ENCODE measurements at places on chromosomes 7 and 10.

- peaks cover 21% of the 10 kb centered on the region for H3K27me3 ChIP-seq
- no peak overlapping the region for H3K4me3 ChIP-seq
- H3K27ac ChIP-seq = no peak overlapping the region
- H3K36me3 ChIP-seq = no peaks in the 10 kb centered on the region
Measured at GRCh38 chr7:120864141-120864900, 6.4 kb upstream of the TSPAN12 start.

DNA sequence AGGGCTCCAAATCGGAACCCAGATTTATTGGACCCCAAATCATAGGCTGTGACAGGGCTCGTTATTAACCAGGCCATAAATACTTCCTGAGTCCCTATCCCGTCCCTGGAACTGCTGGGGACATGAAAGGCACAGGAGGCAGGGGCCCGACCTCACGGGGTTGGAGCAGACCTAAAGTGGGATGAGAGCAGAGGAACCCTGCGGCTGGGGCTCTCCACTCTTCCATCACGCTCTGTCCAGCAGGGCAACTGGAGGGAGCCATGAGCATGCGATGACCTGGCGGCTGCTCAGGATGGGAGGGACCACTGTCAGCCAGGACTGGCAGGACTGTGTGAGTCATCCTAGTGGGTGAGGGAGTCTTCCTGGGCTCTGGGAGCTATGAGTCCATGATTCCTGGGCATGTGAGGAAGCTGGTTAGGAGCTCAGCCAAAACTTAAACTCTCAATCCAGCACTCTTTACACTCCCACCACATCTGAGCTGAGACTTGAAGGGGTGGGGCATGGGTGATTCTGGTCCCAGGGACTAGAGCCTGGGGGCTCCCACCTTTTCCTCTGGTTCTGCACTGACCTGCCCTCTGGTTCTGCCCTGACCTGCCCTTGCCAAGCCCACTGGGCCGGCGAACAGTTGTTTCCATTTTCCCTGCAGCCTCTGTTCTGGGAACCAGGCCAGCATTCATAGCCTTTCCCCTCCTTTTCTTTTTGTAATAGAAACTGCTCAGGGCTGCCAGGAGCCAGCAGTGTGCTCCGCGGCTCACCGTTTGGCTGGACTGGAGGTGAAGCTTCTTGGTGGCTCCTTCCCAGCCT is 47.1 kb downstream of the SYPL1 start:
- DNase-seq = no peak
- no peaks in the 10 kb centered on the region for H3K36me3 ChIP-seq
- H3K4me1 ChIP-seq = peaks cover 7% of the 10 kb centered on the region
- H3K27ac ChIP-seq = no peak overlapping the region
- no peak overlapping the region for H3K4me3 ChIP-seq

DNA sequence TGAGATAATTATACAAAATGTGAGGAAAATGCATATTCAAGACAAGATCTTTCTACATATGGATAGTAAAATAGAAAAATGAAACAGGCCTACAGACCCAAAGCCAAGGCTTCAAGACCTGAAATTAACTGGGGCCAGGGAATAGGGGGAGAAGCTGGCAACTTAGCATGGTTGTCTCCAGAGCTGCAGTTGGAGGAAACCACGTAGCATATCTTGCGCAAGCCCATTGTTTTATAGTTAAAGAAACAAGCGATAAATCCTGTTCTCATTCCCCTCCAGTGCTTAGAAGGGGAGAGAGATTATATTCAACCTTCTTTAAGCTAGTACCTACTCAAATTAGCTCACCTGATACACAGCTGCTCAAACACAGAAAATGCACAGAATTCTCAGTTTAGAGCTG is 197.1 kb downstream of the SORCS1 start:
- DNase-seq = no peak
- H3K27me3 ChIP-seq = peaks cover 6% of the 10 kb centered on the region
- H3K4me1 ChIP-seq = no peaks in the 10 kb centered on the region
- no peaks in the 10 kb centered on the region for H3K36me3 ChIP-seq
- H3K27ac ChIP-seq = no peak overlapping the region

GRCh38 chr10:9853405-9854355 is 1164.0 kb upstream of the CELF2 start:
- DNase-seq = no peak
- no peaks in the 10 kb centered on the region for H3K27me3 ChIP-seq
- peaks cover 4% of the 10 kb centered on the region for H3K36me3 ChIP-seq
- no peaks in the 10 kb centered on the region for H3K4me1 ChIP-seq
- no peak overlapping the region for H3K27ac ChIP-seq

DNA sequence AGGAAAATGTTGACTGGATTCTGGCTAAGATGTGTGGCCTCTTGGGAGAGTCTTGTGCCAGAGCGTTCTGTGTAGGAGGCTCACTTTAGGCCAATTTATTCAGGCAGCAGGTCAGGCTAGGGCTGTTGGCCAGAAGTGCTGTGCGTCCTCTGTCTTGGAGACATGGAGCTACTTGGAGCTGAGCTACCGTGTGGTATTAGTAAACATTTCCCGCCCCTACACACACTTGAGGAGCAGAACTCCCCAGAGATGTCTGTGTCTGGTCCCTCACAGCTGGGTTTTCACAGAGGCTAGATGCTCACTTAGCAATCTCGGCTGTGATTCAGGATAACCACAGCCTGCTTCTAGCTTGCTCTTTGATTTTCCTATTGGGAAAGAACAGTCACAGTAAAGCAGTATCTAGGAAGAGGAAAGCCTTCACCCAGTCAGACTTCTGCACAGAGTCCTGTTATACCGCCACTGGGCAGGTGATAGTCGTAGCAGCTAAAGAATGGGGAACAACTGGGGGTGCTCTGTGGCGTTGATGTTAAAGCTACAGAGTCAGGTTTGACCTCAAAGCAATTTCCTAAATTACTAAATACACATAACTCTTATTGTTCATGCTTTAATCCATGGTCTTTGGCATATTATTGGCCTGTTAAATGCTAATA is 86.7 kb downstream of the MDFIC start:
- peak overlapping the region; percentile 58 for H3K4me3 ChIP-seq
- H3K4me1 ChIP-seq = peaks cover 70% of the 10 kb centered on the region
- peaks cover 21% of the 10 kb centered on the region for H3K36me3 ChIP-seq
- no peak for DNase-seq
- peak overlapping the region; percentile 87 for H3K27ac ChIP-seq
- no peaks in the 10 kb centered on the region for H3K27me3 ChIP-seq

- peaks cover 10% of the 10 kb centered on the region for H3K36me3 ChIP-seq
- DNase-seq = no peak
- peaks cover 17% of the 10 kb centered on the region for H3K4me1 ChIP-seq
- no peaks in the 10 kb centered on the region for H3K27me3 ChIP-seq
- H3K27ac ChIP-seq = no peak overlapping the region
Measured at GRCh38 chr7:2833083-2833910, 10.8 kb downstream of the GNA12 start.

- H3K36me3 ChIP-seq = no peaks in the 10 kb centered on the region
- peaks cover 17% of the 10 kb centered on the region for H3K27me3 ChIP-seq
- no peak overlapping the region for H3K27ac ChIP-seq
- H3K4me1 ChIP-seq = peaks cover 5% of the 10 kb centered on the region
- H3K4me3 ChIP-seq = no peak overlapping the region
Measured at GRCh38 chr10:86361156-86362128, 5.2 kb downstream of the GRID1 start.

DNA sequence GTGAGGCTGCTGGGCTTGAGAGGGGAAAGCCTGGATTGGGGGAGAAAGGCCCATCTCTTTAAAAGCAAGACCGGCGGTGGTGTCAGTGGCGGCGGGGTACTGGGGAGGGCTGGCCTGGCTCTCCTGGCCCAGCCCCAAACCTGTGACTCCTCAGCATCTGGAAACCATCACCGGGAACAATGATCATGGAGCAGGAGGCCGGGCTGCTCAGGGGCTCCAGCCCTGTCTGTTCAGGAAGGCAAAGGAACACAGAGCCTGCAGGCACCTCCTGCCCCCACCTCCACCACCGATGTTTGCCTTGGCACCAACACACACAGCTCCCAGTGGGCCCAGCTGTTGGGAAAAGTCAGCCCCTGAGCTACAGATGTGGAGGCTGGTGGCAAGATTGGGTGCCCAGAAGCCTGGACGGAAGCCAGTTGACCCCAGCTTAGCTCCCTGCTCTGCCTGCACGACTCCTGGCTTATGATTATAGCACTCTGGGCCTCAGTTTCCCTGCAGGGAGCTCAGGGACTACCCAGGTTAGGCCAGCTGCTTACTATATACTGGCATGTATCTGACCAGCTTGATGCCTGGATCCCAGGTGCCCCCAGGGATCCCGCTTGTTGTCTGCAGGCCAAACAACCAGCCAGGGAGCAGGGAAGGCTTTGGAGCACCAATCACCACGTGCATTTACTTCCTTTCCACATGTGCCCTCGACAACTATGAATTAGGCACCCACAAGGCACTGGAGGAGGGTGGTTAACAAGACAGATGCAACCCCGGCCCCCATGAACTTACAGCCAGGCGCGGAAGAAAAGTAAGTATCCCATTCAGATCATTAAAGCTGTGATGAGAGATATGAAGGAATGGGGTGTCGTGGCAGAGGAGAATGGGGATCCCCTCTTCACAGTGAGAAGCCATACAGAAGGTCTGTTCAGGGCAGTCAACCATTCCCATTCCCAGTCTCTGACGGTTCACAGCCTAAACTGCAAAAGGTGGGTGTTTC is 37.3 kb downstream of the ZCCHC24 start:
- H3K27me3 ChIP-seq = no peaks in the 10 kb centered on the region
- peaks cover 4% of the 10 kb centered on the region for H3K4me1 ChIP-seq
- H3K36me3 ChIP-seq = no peaks in the 10 kb centered on the region
- H3K27ac ChIP-seq = no peak overlapping the region
- H3K4me3 ChIP-seq = no peak overlapping the region

DNA sequence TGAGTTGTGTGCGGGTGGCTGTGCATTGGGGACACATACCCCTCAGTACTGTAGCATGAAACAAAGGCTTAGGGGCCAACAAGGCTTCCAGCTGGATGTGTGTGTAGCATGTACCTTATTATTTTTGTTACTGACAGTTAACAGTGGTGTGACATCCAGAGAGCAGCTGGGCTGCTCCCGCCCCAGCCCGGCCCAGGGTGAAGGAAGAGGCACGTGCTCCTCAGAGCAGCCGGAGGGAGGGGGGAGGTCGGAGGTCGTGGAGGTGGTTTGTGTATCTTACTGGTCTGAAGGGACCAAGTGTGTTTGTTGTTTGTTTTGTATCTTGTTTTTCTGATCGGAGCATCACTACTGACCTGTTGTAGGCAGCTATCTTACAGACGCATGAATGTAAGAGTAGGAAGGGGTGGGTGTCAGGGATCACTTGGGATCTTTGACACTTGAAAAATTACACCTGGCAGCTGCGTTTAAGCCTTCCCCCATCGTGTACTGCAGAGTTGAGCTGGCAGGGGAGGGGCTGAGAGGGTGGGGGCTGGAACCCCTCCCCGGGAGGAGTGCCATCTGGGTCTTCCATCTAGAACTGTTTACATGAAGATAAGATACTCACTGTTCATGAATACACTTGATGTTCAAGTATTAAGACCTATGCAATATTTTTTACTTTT is 1.8 kb downstream of the DDIT4 start:
- peaks cover 52% of the 10 kb centered on the region for H3K4me1 ChIP-seq
- H3K4me3 ChIP-seq = peak overlapping the region; percentile 97
- peak overlapping the region; percentile 93 for H3K27ac ChIP-seq
- no peak for DNase-seq

GRCh38 chr10:95693071-95693667 is 558 bp downstream of the TCTN3 start:
- H3K27ac ChIP-seq = peak overlapping the region; percentile 92
- peaks cover 32% of the 10 kb centered on the region for H3K36me3 ChIP-seq
- H3K4me1 ChIP-seq = peaks cover 39% of the 10 kb centered on the region
- no peak for DNase-seq
- H3K4me3 ChIP-seq = peak overlapping the region; percentile 95
- no peaks in the 10 kb centered on the region for H3K27me3 ChIP-seq

GRCh38 chr10:60654813-60655464 is 123.3 kb upstream of the CDK1 start:
- H3K4me1 ChIP-seq = no peaks in the 10 kb centered on the region
- no peak overlapping the region for H3K4me3 ChIP-seq
- no peak for DNase-seq
- no peaks in the 10 kb centered on the region for H3K36me3 ChIP-seq

GRCh38 chr10:88853155-88853881 is 1.7 kb upstream of the ANKRD22 start:
- DNase-seq = no peak
- H3K4me3 ChIP-seq = no peak overlapping the region
- H3K27ac ChIP-seq = no peak overlapping the region
- no peaks in the 10 kb centered on the region for H3K36me3 ChIP-seq

GRCh38 chr7:31053986-31054385 is 1.9 kb downstream of the ADCYAP1R1 start:
- no peak overlapping the region for H3K27ac ChIP-seq
- peaks cover 34% of the 10 kb centered on the region for H3K27me3 ChIP-seq
- H3K36me3 ChIP-seq = no peaks in the 10 kb centered on the region
- no peaks in the 10 kb centered on the region for H3K4me1 ChIP-seq
- DNase-seq = no peak

GRCh38 chr7:29957521-29958310 is 31.9 kb downstream of the SCRN1 start:
- H3K36me3 ChIP-seq = no peaks in the 10 kb centered on the region
- no peaks in the 10 kb centered on the region for H3K27me3 ChIP-seq
- H3K4me3 ChIP-seq = no peak overlapping the region

- no peak overlapping the region for H3K4me3 ChIP-seq
- H3K27ac ChIP-seq = no peak overlapping the region
- DNase-seq = no peak
- H3K4me1 ChIP-seq = no peaks in the 10 kb centered on the region
Measured at GRCh38 chr7:56174875-56175760, 58.9 kb upstream of the NUPR2 start.

DNA sequence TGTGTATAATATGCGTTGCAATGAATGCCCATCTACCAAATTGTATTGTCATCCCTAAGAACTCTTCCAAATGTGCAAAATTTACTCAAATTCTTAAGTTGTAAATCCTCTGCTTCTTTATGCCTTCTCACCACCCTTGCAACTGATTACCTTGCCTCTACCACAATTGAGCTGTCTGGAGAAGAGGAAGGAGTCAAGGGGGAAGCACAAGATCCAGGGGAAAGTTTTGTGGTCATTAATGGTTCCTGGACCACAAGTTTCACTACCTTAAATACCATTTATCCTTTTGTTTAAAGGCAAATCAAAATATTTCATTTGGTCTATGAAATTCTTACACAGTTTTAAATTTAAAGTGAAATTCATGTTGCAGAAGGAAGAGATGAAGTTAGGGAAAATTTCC is 16.7 kb downstream of the CRPPA start:
- H3K27me3 ChIP-seq = no peaks in the 10 kb centered on the region
- peaks cover 3% of the 10 kb centered on the region for H3K4me1 ChIP-seq
- peaks cover 19% of the 10 kb centered on the region for H3K36me3 ChIP-seq
- DNase-seq = no peak
